ENCODE measurements at places on chromosomes 12 and 14.

DNA sequence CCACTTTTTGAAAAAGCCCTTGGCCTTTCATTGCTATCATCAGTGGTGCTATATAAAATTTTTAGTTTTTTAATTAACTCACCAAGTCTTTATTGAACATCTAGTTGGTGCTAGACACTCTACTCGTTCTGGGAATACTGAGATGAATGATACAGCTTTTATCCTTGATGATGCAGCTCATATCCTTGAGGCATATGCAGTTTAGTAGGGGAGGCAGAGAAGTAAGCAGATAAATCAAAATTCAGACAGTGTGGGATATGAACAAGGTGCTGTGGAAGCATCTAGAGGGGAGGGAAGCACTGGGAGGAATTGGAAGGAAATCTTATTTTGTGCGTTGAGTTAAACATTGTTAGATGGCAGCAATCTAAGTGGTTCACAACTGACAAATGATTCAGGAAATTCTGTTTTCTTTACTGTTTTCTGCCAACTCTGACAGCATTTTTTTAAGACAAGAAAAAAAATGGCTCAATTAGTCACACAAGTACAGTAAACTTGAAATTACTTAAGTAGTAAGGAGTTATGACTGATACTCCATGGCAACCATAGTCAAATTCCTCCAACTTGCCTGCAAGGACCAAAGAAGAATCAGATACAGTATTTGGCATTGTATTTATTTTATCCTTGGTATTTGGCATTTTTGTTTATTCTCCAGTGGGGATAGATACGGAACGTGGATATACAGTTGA is 119.2 kb downstream of the TMTC2 start:
- DNase-seq: no peak

DNA sequence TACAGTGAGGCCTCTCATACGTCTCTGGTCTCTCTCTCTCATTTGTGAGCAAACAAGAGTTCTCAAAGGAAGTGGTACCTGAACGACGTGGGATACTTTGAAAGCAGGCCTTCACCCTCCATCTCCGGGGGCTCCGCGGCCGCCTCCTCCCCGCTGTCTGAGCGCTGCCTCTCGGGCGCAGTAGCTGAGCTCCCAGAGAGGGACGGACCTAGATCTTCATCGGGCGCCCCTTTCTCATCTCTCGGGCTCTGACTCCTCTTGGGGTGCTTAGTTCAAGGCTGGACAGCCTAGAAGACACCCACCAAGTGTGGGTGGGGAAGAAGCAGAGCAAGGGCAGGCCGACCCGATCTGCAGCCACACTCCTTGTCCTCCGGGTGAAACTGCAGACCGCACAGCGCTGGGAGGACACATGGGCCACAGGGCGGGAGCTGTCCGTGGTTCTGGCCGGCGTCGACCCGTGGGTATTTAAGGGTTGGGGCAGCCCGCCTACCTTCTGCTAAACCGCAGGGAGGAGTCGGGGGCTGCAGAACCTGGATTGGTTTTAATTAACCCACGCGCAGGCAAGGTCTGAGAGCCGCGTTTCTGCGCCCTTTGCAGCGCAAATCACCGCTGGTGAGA is 92.7 kb downstream of the PAH start:
- peak; percentile 28 for DNase-seq

DNA sequence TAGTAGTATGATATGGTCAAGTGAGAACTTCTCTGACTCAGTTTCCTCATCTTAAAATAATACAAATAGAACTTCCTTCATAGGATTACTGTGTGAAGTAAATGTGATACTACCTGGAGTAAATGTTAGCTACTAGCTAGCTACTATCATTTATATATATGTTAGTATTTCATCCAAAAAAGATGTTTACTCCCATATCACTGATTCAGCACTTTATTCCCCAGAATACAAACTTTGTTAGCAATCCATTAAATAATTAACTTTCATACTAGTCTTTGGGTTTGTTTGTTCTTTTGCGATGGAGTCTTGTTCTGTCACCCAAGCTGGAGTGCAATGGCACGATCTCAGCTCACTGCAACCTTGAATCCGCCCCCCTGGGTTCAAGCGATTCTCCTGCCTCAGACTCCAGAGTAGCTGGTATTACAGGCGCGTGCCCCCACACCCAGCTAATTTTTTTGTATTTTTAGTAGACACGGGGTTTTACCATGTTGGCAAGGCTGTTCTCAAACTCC is 8.4 kb downstream of the SBNO1 start:
- DNase-seq: no peak

DNA sequence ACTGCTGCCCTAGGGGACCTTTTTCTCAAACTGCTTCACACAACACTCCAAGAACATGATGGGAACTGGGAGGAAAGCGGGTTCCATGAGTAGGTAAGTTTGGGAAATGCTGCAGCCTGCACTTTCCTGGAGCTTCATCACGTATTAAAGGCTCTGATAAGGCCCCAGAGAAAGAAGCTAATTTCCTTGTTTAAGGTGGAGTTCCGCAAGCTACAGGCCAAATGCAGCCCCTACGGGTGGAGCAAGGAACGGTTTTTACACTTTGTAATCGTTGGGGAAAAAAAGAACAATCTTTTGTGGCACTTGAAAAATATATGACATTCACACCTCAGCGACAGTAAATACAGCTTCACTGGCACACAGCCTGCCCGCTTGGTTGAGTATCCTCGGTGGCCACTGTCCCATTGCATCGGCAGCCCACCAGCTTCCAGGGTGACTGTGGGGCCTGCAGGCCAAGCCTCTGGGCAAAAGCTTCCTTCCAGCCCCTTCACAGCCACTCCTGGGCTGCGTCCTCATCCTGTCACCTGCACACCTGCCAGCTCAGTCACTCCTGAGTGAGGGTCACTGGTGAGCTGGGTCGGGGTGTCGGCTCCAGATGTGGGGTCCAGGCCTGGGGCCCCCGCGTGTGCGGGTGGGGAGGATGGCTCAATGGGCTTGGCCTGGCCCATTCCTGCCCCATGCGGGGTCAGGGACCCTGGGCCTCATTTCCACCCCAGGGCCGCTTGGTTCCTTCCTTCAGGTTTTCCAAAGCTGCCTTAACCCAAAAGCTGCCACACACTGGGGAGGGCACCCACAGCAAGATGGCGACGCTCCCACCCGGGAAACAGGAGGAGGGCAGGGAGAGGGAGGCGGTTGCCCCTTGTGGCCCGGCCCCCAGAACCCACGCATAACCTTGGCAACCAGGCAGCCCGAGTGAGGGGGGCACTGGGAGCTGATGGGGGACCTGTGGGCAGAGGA is 2.4 kb downstream of the AMN start:
- DNase-seq: no peak

GRCh38 chr14:48925184-48925583 is 661.0 kb downstream of the RPS29 start:
- DNase-seq: no peak

DNA sequence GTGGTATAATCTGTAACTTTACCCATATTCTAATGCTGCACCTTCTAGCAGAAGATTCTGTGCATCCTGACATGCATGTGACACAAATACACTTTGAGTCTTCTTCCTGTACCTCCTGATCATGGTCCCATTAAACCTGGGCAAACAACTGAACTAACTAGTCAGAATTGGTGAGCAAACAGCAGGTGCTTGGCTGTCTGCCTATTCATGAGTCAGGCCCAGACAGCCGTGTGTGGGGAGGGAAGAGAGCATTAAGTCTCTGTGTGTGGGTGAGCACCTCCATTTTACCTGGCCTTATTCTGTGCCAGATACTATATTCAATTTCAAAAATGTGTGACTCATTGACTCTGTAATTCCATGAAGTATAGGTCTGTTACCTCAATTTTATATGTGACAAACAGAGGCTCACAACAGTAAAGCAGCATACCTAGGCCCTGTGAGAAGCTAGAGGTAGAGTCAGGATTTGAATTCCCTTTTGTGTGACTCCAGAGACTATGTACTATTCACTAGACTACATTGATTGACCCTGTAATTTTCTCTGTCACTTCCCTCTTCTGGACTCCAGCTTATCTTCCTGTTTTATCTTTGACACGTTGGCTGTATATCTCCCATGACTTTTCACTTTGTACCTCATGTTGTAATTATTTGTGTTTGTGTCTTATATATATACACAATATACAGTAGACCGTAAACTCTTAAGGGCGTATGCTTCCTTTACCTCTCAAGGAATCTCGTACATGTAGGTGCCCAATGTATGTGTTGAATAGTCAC is 32.2 kb downstream of the SUSD6 start:
- DNase-seq: no peak

- DNase-seq: no peak
Measured at GRCh38 chr12:104694161-104694560, 237.4 kb downstream of the CHST11 start.

DNA sequence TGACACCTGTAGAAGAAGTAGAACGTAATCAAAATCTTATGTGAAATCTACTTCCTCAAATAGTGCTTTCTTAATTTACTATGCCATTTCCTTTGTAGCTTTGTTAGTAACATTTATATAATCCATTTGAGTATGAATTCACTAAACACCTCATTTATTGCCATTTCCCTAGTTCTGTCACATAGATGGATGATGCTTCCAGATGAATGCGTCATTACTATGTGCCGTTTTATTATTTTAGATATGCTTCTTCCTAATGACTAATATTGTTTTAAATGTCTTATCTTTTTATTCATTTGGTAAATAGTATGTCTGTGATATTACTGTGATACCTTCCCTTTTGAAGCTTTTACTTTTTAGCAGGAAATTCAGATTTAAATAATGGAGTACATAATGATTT is 14.4 kb downstream of the FRMD6 start:
- DNase-seq: no peak

- no peak for DNase-seq
Measured at GRCh38 chr12:72560003-72560769, 288.0 kb downstream of the TRHDE start.

DNA sequence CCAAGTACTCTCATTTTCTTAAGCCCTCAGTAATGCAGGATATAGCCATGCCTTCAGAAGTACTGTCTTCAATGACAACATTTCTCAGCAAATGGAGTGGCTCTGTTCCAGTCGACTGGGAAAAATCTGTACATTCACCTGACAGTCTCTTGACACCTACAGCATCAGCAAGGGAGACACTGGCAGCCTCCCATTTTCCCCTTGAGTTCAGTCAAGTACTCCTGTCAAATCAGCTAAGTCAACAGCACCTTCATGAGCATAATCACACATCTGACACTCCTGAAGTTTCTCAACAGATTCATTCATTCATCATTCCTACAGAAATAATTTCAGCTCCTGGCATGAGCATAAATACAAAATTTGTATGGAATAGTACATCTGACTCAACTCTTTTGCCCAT is 46.1 kb downstream of the INTS13 start:
- DNase-seq: no peak

DNA sequence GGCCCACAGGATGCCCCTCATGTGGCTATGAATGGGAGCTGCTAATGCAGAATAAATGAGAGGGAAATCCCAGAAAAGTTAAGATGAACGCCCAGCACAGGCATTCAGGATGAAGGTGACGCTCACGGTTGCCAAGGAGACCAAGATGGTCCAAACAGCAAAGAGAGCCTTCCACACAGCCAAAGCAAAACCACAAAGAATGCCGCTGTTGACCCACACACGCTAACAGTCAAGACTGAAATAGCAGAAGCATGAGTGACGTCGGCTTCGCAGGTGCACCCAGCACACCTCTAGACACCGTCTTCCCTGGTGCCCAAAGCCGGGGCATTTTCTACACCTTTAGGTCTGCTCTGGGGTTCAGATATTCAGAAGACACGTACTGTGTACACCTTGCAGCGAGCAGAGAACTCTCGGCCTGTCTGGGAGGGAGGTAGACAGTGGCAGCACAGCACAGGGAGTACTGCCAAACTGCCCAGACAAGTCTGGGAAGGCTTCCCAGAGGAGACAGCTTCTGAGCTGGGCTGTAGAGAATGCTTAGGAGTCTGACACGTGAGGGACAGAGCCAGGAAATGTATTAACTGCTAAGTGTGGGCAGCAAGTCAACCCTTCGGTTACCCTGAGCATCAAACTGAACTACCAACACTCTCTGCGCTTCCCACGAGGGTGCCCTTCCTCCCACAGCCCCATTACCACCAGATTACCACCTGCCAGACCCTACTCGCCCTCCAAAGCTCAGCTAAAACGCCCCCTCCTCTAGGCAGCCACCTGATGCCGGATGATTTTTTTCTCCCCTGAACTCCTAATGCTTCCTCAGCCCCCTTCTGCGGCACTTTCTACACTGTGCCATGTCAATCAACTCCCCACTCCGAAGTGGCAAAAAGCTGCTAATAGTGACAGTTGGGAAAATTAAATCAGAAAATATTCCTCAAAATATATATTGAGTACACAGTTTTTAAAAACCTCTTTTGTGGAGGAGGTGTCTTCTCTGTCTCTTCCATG is 50.1 kb downstream of the CCDC88C start:
- DNase-seq: no peak

GRCh38 chr12:43891856-43892574 is 56.1 kb downstream of the TMEM117 start:
- no peak for DNase-seq

- DNase-seq: no peak
Measured at GRCh38 chr12:56628671-56629458, 1.3 kb downstream of the BAZ2A start.

Data from COLO829 (cell line).